ENCODE measurements at places on chromosomes 3 and 15.
A peak's percentile ranks its signal among the peaks of the same experiment; 100 is the strongest.

DNA sequence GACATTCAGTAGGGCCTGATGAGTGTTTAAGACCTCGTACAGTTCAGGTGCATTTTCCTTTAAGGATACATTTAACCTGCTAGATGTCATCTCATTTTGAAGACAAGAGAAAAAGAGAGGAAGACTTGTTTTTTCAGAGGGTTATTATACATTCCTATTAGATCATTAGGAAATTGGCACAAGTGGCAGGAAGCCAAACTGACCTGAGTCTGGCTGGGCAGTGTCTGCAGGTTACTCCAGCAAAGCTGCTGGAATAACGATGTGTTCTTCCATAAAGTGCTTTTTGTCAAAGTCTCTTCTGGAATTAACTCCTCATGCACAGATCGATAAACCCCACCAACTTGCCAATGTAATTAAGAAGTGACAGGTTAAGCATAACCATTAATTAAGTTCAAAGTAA is 396.4 kb upstream of the TPRG1 start:
- DNase-seq: no peak

DNA sequence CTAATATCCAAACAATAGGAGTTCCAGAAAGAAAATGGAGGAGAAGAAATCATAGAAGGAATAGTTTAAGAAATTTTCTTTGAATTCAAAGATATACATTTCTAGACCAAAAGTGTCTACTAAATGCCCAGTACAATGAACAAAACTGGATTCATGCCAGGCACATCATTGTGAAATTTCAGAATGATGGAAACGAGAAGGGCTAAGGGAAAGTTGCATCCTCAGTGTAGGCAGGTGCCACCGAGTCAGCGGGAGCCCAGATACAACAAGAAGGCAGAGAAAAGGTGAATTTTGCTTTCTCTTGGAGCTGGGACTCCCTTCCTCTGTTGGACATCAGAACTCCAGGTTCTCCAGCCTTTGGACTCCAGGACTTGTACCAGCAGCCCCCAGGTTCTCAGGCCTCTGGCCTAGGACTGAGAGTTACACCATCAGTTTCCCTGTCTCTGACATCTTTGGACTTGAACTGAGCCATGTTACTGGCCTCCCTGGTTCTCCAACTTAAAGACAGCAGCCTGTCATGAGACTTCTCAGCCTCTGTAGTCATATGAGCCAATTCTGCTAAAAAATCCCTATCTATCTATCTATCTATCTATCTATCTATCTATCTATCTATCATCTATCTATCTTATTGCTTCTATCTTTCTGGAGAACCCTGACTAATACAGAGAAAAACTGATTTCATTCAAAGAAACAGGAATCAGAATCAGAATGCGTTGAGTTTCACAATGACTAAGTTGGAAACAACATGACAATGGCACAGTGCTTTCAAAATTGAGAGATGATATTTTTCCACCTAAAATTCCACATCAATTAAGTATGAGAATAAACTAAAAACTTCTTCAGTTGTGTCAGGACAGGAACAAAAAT is 207.7 kb downstream of the FAM43A start:
- DNase-seq: no peak

GRCh38 chr3:88703501-88704059 is 403.8 kb upstream of the EPHA3 start:
- no peak for DNase-seq

- peak; percentile 60 for DNase-seq
Measured at GRCh38 chr3:122679085-122679881, 1.4 kb upstream of the PARP14 start.

DNA sequence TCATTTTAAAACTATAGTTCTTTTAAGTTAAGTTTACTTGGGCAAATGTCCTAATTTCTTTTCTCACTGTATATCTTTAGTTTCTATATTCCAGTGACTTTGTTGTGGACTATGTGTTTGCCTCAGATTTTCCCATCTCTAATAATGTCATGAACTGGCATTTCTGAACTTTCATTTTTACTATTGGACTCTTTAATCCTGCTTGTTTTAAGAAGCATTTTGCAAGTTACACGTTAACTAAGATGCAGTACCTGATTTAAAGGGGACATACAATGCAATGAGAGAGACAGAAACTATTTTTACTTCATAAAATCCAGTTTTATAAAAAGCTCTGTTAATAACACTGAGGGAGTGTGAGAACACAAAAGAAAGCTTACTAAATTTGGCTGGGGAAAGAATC is 58.6 kb upstream of the PHLDB2 start:
- DNase-seq: no peak

DNA sequence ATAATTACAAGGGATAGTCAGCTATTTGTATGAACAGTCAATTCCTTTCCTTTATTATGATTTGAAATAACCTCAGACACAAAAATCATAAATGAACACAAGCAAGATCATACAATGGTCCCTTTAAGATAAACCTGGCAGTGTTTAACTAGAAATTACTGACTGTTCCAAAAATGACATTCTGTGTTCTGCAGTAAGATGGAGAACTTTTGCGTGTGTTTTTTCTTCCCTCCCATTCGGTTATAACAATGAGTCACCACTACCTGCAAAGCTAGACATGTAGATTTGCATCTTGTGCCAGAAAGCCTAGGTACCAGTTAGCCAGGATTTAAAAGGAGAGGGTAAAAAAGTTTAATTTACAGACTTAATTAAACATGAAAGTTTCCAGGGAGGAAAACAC is 248.2 kb upstream of the ADAMTS9 start:
- no peak for DNase-seq

DNA sequence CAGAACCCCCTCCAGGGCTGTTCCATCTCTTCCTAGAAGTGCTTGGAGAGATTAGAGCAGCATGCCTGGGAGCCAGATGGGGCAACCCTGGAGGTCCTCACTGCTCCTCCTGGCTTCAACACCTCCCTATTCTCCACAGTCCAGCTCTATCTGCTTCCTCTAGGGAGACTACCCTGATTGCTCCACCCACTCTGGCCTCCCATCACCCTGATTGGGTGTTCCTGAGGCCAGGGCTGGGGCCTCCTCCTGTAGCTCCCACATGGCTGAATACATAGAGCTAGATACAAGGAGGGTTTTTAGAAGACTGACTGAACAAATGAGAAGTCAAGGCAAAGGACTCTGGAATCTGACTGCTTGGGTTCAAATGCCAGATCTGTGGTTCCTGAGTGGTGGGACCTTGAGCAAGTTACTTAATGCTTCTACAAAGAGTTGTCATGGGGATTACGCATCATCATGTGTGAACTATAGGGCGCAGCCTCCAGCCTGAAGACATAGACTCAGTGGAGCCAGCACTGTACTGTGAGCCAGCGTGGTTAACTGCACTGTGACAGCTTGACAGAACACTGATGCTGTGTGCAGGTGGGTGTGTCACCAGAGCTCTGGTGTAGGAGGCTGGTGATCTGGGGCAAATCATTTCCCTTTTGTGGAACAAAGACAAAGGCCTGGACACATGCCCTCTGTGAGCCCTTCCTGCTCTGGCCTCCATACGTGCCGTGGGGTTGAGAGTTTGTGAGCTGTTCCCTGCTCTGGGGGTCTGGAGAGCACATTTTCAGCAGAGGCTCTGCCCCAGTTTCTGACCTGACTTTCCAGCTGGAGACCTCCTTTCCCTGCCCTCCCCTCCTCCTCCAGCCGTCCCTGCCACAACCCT is 74.8 kb downstream of the SCN5A start:
- no peak for DNase-seq

- DNase-seq: no peak
Measured at GRCh38 chr3:45479621-45480035, 91.3 kb downstream of the LARS2 start.

GRCh38 chr3:133463347-133463860 is 63.5 kb downstream of the BFSP2 start:
- no peak for DNase-seq

DNA sequence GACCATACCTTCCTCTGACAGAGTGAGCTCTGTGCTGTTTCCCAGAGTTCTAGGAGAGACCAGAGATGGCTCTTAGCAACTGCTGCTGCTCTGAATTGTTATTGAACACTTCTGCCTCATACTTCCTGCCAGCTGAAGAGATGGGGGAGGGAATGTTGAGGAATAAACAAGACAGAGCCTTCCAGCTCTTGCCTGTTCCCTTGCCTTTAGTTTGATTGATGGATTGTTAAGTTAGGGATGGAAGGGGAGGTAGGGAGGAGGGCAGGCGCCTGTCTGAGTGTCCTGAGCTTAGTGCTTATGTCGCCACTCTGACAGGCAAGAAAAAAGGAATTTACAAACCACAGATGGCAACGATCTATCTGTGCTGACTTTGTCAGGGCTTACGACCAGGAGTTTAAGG is 42.8 kb downstream of the ZNF609 start:
- DNase-seq: no peak

- DNase-seq: no peak
Measured at GRCh38 chr3:119831941-119832371, 50.1 kb downstream of the NR1I2 start.

GRCh38 chr3:147404800-147405230 is 1.5 kb downstream of the ZIC4 start:
- DNase-seq: no peak

GRCh38 chr3:46673151-46674030 is 20.1 kb downstream of the ALS2CL start:
- DNase-seq: no peak

- no peak for DNase-seq
Measured at GRCh38 chr3:64234571-64234970, 9.3 kb upstream of the PRICKLE2 start.

GRCh38 chr3:61250784-61251173 is 473 bp downstream of the FHIT start:
- DNase-seq: no peak

DNA sequence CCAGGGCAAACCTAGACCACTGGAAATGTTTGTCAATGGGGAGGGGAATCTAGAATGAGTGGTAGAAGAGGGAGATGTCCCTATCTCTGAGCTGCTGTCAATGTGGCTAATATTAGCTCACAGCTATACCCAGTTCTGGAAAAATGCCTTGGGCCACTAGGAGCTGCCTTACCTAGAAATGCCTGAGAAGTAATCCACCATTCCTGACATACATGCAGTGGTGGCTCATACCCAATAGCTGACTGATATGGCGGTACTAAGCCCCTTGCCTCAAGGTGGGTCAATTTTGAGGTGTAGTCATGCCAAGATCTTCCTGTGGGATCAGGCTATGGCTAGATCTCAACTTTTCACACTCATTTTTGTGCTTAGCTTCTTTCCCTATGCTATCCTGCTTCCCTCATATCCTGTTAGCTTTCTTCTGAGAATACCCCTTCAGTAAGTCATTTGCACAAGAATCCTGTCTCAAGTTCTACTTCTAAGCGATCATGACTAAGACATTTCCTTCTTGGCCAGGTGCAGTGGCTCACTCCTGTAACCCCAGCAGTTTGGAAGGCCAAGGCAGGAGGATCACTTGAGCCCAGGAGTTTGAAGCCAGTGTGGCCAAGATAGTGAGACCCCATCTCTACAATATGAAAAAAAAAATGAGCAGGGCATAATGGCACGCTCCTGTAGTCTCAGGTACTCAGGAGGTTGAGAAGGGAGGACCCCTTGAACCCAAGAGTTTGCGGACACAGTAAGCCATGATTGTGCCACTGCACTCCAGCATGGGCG is 49.1 kb upstream of the RFX7 start:
- no peak for DNase-seq

DNA sequence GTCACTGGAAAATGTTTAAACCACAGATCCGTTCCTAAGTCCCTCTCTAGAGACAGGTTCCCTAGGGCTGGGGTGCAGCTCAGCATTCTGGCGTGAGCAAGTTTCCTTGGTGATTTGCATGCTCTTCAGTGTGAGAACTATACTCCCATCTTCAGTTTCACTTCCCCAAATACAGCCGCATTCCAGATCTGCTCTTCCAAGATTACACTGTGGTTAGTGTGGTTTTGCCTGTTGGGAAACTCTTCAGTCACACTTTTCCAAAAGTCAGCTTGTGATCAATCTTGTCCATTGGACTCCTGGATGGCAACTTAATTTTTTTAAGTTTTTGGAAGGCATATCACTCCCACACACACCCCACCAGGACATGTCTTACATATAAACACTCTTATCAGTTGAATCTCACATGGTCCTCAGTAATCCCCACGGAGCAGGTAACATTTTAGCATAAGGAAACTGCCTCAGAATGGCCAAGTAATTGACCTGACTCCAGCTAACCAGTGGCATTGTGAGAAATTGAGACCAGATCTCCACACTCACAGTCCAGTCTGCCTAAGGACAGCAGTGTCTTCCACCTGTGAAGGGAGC is 33.5 kb upstream of the PTPN23 start:
- DNase-seq: no peak

DNA sequence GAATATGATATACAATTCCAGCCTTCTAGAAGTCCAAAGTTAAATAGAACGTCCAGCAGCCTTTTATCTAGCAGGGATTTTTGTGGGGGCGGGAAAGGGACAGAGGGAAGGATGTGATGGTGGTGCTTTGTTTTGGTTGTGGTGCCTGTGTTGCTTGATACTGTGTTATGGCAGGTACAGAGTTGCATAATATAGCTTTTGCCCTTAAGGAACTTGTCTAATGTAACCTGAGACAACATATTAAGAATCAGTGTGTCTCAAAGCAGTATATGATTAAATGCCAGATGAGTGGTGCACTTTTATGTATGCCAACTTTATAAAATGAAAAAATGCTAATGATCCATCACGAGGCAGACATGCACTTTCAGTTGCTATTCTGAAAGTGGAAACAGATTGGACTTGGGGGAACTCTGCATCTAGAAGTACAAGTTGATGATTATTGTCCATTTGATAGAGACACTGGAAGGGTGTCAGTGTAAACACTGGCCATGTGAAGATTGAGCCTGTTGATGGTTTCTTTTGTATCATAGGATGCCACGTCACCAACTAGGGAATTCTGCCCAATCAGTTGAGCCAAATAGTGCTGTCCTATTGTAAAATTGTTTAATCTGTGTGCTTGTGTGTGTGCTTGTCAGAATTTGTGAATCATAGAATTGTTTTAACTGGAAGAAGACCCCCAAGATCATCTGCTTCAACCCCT is 23.0 kb downstream of the NEO1 start:
- DNase-seq: no peak

- no peak for DNase-seq
Measured at GRCh38 chr3:171163101-171164066, 136.9 kb upstream of the SLC2A2 start.

GRCh38 chr15:35557544-35557943 is 11.6 kb upstream of the DPH6 start:
- DNase-seq: no peak

DNA sequence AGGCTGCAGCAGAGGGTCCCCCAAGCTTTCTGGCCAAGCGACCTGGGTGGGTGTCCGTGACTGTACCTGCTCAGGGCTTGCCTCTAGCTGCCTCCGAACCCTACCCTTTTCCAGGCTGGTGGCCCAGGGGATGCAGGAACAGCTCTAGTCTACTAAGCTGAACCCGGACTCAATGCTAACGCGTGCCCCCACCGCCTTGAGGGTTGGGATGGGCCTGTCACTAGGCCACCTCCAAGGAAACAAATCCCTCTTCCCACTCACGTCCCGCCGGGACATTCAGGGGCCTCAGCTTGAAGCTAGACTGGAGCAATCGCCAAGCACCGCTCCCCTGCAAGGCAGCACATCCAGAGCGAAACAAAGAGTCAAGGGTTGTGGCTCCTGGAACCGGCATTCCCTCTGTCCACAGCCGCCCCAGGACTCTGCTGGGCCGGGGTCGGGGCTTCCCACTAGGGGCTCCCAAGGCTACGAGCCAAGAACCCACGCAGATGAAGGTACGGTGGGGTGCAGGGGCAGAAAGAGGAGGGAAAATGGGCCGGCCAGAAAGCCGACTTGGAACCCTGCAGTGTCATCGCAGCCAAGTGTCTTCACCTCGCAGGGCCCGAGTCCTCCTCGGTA is 2.9 kb downstream of the FBXL22 start:
- DNase-seq: no peak

- no peak for DNase-seq
Measured at GRCh38 chr15:72365844-72366243, 10.0 kb downstream of the HEXA start.

- no peak for DNase-seq
Measured at GRCh38 chr3:46660543-46661523, 32.6 kb downstream of the ALS2CL start.
